ENCODE measurements at places on chromosomes 1 and 21.

GRCh38 chr1:39701049-39701439, 9.8 kb upstream of the HPCAL4 start:
- no peak for DNase-seq

DNA sequence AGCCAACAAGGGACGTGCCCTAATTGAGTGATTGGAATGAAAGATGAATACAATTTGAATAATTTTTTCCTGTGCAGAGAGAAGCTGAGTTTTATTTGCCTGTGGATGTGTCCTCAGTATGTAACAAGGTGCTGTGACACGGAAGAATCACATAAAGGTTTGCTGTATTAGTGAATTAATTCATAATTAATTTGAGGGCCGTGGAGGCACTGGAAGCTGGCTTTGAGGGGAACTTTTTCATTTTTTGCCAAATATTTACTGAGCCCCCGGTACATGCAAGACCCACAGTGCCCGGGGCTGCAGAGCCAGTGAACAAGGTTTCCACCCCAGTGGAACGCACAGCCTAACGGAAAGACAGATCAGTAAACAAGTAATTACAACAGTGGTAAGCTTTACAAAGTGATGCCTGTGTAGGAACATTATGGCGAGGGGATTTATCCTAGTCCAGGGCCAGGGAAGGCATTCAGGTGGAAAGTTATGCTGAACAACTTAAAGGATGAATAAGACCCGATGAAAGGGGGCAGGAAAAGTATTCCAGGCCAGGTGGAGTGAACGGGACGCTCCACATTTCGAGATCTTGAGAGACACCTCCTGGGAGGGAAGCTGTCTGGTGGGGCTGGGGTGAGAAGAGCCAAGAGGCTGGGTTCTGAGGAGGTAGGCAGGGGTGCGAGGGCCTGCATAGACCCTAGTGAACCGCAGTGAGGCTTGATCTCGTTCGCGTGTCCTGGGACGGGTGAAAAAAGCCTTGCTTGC, 773 bp upstream of the RCC2 start:
- no peak for DNase-seq

- DNase-seq: no peak
Measured at GRCh38 chr1:245800901-245801605, 646.3 kb downstream of the KIF26B start.

GRCh38 chr1:47679301-47679791, 241.5 kb downstream of the FOXD2 start:
- DNase-seq: peak; percentile 13

DNA sequence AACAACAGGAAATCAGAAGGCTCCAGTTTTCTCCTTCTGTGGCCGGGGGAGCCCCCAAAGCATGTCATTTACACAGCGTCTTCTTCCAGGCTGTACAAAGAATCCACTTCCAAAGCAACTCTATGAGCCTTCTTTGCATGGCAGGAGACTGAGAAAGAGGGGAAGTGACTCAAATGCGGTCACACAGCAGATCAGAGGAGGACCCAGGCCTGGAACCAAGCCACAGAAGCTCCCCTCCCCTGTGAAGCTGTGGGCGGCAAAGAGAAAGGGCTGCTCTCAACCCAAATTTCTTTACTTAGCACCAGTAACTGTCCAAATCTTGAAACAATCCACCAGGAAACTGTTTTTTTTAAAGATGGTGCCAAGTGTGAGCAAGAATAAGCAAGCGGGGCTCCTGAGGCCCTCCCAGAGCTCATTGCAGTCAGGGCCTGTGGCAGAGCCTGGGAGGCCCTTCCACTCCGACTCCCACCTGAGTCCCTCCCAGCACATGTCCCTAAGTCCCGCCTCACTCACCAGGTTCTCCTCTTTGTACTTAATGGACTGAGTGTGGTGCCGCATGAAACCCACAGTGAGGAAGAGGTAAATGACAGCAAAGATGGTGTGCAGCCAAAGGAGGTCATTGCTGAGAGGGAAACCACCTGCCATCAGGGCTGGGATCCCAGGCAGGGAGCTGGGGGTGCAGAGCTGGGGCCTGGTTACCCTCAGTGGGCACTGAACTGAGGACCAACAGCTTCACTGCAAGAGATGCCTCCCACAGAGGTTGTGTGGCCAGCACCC, 15.9 kb downstream of the TMEM63A start:
- DNase-seq: no peak

DNA sequence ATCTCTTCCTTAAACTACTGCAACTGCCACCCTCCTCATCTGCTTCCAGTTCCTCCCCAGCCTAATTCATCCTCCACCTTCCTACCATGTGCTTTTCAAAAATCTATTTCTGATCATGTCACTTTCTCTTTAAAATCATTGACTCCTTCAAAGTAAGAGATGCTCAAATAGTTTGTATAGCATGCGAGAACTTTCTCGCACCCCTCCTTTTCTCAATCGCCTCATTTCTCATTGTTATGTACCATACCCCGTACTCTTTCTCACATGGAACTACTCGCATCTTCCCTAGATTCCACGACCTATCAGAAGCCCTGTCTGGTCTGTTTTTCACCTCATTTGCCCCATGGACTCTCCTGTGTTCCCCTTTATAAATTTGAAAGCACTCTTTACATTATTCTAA, 238.2 kb downstream of the NRIP1 start:
- DNase-seq: no peak

DNA sequence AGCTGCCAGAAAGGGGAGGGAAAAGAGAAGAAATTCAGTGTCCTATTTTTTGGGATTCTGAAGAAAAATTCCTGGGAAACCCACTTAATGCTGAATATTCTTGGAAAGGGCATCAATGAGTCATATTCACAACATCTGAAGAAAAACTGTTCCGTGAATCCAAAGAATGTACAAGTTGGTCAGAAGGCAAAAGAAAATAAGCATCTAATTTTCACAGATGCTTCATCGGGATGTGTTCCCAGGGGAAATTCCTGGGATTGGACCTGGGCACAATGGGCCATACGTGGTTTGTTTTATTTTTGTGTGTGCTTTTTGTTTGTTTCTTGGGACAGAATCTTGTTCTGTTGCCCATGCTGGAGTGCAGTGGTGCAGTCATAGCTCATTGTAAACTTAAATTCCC, 112.2 kb downstream of the MAP3K21 start:
- DNase-seq: no peak
